PC-9 (cell line): ENCODE measurements at places on chromosomes 3 and 15.

- no peak for DNase-seq
Measured at GRCh38 chr3:37202035-37202434, 27.7 kb upstream of the LRRFIP2 start.

- DNase-seq = no peak
Measured at GRCh38 chr15:79310612-79310984, 314 bp upstream of the TMED3 start.

DNA sequence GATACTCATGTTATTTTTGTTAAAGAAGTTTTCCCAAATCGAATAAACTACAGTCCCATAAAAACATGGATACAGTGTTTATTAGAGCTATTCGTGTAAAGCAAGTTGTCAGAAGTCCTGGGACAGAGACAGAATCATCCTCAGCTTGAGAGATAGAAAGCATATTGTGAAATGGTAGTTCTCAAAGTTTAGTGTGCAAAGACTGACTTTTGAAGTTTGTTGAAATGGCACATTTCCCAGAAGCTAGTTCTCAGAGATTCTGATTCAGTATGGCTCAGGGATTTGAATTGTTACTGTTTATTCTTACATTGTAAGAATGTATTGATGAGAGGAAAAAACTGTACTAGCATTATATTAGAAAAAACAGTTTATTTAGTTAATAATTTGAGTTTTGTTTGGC is 22.1 kb downstream of the GABRR3 start:
- no peak for DNase-seq

- no peak for DNase-seq
Measured at GRCh38 chr3:24550588-24550987, 55.9 kb upstream of the THRB start.

GRCh38 chr3:46869440-46869839 is 6.2 kb upstream of the MYL3 start:
- no peak for DNase-seq
